ENCODE measurements at places on chromosomes 12 and 14.
A peak's percentile ranks its signal among the peaks of the same experiment; 100 is the strongest.

DNA sequence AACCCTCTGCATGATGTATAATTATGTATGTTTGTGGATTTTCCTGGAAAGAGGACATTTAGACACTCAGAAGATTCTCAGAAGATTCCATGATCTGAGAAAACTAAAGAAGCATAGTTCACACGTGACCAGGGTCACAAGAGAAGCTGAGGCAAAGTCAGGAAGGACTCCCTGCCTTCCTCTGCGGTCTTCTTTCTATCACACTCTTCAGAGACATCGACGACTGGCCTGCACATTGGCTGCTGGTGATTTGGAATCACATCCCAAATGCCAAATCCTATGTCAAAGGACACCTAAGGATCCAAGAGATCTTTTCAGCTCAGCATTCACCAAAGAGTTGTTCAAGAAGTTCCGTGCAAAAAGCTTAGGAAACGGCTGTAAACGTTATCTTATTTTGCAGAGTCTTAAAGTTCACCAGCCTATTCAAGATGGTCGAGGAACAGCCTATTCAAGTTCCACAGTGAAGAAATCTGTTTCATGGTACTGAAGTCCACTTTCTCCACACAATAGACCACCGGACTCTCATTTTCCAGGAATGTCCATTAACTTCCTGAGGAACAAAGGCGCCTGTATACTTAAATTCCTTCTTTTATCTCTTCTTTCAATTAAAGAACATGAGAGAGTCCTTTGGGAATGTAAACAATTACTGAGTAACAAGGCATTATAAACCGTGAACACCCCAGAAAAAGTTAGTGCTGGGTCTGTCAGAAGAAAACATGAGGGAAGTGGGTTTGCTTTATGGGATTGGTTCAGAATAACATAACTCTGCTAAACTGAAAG is 42.1 kb downstream of the IGF1 start:
- no peak for DNase-seq

DNA sequence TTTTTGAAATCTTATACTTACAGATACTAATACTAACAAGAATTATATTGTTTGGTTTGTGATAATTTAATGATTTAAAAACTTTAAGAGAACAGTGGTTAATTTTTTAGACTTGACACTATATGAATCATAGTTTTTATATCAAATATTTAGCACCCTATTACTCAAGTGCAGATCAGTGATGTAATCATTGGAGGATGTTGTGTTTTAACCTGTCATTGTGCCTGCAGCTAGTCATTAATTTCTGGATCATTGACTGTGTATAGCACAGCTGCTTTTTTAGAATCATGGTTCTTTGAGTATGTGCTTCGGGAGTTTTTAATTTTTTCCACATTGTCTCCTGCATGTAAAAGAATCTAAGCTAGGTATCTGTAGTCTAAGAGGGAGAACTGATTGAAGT is 17.3 kb downstream of the ARID4A start:
- DNase-seq = no peak

- no peak for DNase-seq
These were observed 329.0 kb downstream of the TMEM121 start for GRCh38 chr14:105855246-105855892.

DNA sequence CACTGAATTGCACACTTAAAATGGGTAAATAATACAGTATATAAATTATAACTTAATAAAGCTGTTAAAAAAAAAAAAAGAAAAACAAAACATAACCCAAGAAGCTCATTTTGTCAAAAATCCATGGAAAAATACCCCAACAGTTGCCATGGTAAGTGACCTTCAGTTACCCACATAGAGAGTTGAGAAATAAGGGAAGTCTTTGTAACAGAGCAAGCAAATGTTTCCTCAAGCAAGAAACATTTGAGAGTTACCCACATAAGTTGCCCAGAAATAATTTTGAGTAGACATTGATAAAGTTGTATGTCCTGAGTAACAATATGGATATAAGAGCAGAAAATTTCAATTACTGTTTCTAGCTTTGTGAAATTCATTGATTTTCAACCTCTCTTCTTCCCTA is 227.4 kb downstream of the CCDC59 start:
- DNase-seq = no peak

- DNase-seq = no peak
These were observed 39.5 kb downstream of the SYNE2 start for GRCh38 chr14:63892265-63892664.

DNA sequence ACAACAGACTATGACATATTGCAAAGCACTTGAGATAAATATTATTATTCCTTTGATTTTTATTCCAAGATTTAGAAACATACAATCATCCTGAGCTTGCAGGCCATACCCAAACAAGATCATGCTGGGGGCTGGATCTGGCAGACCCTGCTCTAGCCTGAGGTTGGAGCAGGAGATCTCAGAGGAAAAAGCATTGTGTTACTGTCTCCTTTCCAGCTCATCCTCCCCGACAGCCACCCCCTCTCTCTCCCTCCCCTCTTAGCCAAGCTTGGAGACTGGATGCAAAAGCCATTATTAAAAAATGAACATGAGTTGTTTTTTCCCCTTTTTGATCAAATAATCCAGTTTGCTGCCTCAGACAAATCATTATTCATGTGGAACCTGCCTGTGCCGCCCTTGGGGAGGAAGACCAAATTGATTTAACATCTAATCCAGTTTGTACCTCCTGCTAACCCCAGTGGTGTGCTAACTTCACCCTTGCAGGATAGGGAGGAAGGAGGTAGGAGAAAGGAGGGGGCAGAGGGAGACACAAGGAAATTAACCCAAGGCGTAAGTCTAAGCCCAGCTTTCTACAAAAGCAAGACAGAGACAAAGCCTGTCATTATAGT is 565.8 kb upstream of the TBX3 start:
- DNase-seq = no peak

DNA sequence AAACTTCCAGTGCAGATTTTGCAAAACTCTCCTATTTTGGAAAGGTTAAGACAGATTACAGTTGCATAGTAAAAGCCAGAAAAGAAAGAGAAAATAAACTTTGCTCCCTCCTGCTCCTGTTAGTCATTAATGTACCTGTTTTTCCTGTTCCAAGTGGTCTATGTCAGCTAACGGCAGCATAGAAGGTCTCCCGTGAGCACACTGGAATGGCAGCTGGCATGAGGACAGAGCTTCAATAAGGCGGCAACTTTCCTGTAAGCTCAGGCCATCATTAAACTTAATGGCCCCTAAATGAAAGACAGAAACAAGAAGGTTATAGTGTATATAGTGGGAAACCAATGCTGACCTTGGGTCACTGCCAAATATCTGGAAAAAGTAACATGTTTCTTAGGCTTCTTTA is 16.0 kb downstream of the EIF2B2 start:
- DNase-seq = no peak

DNA sequence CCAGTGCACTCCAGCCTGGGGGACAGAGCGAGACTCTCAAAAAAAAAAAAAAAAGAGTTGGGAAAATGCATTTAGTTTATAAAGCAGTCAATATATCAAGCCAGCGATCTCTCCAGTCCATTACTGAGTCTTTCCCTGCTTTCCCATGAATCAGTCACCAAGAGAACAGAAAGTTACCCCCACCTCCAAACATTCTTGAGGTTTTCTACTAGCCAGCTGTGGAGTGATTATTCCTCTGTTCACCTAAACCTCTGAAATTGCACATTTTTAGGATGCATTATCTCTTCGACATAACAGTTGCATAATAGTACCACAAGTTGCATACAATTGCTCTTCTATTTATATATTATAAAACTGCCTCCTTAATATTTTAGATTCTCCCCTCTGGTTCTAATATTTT is 134.8 kb upstream of the DIO3 start:
- DNase-seq = no peak

- no peak for DNase-seq
These were observed 379.2 kb downstream of the GRIN2B start for GRCh38 chr12:13602172-13602571.

DNA sequence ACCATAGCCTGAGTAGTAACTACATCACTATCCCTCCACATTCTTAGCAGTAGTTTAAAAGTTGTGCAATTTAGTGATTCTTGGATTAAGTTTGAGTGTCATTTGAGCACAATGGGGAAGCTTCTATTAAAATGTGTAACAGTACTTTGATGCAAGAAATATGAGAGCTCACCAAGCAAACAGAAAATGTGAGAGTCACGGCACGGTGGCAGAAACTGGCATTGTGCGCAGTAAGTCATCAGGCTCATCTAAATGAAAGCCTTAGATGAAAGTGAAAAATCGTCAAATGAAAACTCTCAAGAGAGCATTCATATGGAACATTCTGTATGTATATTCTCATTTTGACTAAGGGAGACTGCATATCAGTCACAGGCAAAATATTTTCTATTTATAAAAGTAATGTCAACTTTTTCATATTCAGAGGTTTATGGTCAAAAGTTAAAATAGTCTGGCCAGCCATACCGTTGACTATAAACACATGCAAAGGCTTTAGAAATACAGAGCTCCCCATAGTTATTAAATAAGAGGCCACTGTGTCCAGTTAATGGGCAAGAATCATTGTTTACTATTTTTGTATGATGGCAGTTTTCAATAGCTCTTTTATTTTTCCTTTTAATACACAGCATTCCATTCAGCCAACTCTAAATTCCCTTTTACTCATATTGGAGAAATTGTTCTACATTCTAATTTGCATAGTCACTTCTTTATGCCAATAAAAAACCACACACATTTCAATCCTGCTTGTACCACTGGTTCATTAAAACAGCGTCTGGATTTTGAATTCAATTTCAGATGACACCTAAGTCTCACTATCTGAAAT is 167.9 kb downstream of the PRKD1 start:
- no peak for DNase-seq

DNA sequence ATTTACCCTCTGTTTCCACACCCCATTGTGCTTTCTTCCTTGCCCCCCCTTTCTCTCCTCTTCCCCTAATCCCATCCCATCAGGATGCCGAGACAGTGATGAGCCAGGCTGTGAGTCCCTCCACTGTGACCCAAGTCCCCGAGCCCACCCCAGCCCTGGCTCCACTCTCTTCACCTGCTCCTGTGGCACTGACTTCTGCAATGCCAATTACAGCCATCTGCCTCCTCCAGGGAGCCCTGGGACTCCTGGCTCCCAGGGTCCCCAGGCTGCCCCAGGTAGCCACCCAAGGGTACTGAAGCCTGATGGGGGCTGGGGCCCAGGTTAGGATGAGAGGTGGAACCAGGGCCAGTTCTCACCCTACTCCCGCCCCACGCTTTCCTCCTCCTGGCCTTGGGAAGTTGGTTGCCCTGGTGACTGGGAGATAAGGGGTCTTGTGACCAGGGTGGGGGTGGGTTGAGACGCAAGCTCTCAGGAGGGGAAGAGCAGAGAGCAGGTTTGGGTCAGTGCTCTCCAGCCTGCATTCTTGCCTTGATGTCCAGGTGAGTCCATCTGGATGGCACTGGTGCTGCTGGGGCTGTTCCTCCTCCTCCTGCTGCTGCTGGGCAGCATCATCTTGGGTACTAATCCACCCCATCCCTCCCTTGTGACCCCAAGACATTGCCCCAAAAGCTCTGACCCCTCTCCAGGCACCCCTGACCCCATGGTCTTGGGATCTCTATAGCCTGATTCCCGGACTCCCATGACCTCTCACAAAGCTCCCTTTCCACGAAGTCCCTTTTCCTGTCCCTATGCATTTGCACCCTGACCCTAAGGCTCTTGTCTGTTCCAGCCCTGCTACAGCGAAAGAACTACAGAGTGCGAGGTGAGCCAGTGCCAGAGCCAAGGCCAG is 1.2 kb downstream of the AMHR2 start:
- no peak for DNase-seq

DNA sequence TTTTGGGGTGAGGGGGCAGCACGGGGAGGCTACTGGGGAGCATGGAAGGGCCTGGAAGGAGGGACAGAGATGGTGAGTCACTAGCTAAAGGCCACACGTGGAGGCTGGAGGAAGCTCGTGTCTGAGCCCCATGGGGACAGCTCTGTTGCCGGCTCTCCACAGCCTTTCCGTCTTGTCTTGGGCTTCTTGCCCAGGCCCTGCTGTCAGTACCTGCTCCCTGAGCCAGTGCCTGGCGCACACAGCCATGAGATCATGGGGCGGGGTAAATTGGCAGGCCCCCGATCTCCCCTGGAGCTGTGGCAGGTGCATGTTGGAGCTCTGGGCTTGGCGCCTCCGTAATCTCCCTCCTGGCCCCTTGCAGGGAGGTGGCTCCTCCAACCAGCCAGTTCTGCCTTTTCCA is 16.1 kb upstream of the KRT80 start:
- DNase-seq = no peak

DNA sequence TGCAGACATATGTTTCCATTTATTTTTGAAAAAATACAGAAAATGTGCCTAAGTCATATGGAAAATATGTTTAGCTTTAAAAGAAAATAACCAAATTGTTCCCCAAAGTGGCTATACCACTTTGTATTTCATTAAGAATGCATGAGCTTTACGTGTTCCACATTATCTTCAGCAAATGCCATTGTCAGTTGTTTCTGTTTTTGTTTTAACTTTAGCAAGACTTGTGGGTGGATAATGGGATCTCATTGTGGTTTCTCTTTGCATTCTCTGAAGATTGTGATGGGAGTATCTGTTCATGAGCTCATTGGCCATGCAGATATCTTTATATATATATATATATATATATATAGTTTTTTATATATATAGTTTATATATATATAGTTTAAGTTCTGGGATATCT is 181.5 kb downstream of the CCER1 start:
- DNase-seq = no peak

- no peak for DNase-seq
These were observed 28.6 kb upstream of the DICER1 start for GRCh38 chr14:95185767-95186392.

- DNase-seq = no peak
These were observed 234.9 kb upstream of the CAND1 start for GRCh38 chr12:67034110-67034879.

DNA sequence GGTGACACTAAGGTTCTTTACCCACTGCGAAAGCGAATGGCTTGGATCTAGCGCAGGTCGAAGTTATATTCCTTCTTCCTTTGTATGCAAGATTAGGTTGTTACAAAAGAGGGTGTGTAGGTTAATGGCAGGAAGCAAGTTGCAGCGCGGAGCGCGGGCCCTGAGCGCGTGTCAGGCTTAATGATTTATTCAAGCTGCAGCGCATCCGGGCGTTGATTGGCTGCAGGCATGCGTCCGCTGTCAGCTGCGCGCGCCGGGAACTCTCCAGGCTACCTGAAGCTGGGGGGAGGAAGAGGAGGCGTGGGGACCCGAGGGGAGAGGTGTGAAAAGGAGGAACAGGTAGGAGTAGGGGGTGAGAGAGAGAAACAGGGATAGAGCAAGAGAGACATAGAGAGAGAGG is 7.4 kb downstream of the ASCL1 start:
- DNase-seq = peak; percentile 81

- DNase-seq = no peak
These were observed 93.7 kb downstream of the SAMD4A start for GRCh38 chr14:54660604-54661111.
